Neural crest cell (in vitro differentiated cells): ENCODE measurements at places on chromosomes 4 and X. TPM values are rescaled to one million over a fixed set of nuclear protein-coding genes. Genes with fewer than 3 reads are reported as not detected.

- H3K27ac ChIP-seq, result no peak overlapping the region
- H3K4me3 ChIP-seq, result no peak overlapping the region
- H3K4me1 ChIP-seq, result no peaks in the 10 kb centered on the region
- no peaks in the 10 kb centered on the region for H3K27me3 ChIP-seq
Measured at GRCh38 chrX:129706400-129707072, 32.2 kb upstream of the XPNPEP2 start.

GRCh38 chr4:20773144-20773997 is 73.1 kb downstream of the PACRGL start:
- H3K36me3 ChIP-seq, result no peaks in the 10 kb centered on the region
- H3K4me1 ChIP-seq, result peaks cover 4% of the 10 kb centered on the region
- no peak overlapping the region for H3K27ac ChIP-seq
- H3K4me3 ChIP-seq, result no peak overlapping the region

DNA sequence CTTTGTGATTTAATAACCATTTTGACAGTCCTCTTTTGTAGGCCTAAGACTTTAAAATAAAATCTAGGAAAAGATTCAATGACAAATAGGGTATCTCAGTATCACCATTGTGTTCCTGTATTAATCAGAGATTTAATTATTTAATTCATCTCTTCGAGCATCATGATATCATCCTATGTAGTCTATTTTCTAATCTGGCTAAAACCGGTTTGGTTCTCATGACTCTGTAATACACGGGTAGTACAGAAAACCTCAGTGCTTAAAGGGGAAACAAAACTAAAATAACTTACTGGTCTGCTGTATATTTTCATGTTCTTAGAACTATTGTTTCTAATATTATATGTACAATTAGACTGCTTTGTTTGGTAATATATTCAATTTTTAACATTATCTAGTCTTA is 23.7 kb upstream of the FBXW7 start:
- H3K27ac ChIP-seq, result no peak overlapping the region
- no peak for DNase-seq
- no peaks in the 10 kb centered on the region for H3K27me3 ChIP-seq
- no peak overlapping the region for H3K4me3 ChIP-seq
- H3K4me1 ChIP-seq, result no peaks in the 10 kb centered on the region

GRCh38 chr4:76556452-76556851 is 121.4 kb downstream of the SHROOM3 start:
- peaks cover 3% of the 10 kb centered on the region for H3K36me3 ChIP-seq
- peaks cover 44% of the 10 kb centered on the region for H3K4me1 ChIP-seq
- no peak overlapping the region for H3K27ac ChIP-seq
- no peak overlapping the region for H3K4me3 ChIP-seq
- DNase-seq, result no peak

DNA sequence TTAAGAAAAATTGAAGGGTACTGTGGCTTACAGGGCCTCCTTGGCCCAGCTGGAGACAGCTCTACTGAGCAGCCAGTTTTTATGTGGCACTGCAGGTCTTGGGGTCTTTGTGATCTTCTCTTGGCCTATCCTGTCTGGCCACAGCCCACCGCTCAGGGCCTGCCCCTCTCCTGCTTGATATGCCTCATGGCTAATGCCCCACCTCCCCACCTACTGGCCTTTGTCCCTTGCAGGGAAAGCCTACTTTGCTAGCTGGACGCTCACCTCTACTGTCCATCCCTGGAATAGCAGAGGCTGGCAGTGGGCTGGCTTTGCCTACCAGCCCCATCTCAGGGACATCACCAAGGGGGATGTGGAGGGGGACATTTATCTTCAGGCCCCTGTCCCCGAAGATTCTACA is 134.1 kb downstream of the PJA1 start:
- no peak for DNase-seq
- H3K4me1 ChIP-seq, result peaks cover 6% of the 10 kb centered on the region
- H3K4me3 ChIP-seq, result no peak overlapping the region

GRCh38 chrX:153967536-153968224 is 3.9 kb downstream of the HCFC1 start:
- H3K27me3 ChIP-seq, result peaks cover 7% of the 10 kb centered on the region
- H3K27ac ChIP-seq, result peak overlapping the region; percentile 81
- no peak for DNase-seq
- H3K4me1 ChIP-seq, result peaks cover 32% of the 10 kb centered on the region
- H3K36me3 ChIP-seq, result peaks cover 9% of the 10 kb centered on the region
- H3K4me3 ChIP-seq, result peak overlapping the region; percentile 98

- no peak overlapping the region for H3K4me3 ChIP-seq
- no peaks in the 10 kb centered on the region for H3K27me3 ChIP-seq
- peaks cover 5% of the 10 kb centered on the region for H3K36me3 ChIP-seq
- H3K27ac ChIP-seq, result no peak overlapping the region
- peak; percentile 62 for DNase-seq
- peaks cover 5% of the 10 kb centered on the region for H3K4me1 ChIP-seq
Measured at GRCh38 chrX:22081475-22082092, 49.5 kb downstream of the PHEX start.

DNA sequence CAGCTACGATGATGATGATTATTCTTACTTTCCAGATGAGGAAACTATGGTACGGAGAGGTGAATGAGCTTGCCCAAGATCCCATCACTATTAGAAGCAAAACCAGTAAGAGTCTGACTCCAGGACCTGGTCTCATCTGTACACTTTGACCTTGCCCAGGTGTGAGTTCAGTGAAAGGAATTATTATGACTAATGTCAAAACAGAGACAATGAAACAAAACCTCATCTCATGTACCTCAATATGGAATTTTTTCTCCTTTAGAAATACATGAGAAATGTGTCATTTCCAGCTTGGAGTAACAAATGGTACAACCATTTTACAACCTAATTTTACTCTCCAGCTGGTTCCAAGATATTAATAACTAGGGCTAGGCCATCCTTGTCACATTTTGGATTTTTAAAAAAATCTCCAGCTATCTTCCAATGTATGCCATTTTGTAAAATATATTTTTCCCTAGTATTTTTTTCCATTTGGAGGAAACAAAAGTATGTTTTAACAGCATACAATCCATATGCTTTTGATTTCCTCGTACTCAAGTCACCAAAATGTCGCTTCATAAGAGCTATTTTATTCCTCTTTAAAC is 213.8 kb downstream of the PTTG2 start:
- no peaks in the 10 kb centered on the region for H3K36me3 ChIP-seq
- H3K4me1 ChIP-seq, result peaks cover 6% of the 10 kb centered on the region
- no peak overlapping the region for H3K4me3 ChIP-seq
- DNase-seq, result no peak

- H3K4me3 ChIP-seq, result no peak overlapping the region
- no peaks in the 10 kb centered on the region for H3K27me3 ChIP-seq
- peaks cover 26% of the 10 kb centered on the region for H3K36me3 ChIP-seq
- H3K27ac ChIP-seq, result peak overlapping the region; percentile 60
- DNase-seq, result no peak
Measured at GRCh38 chrX:51852096-51852495, 41.3 kb upstream of the MAGED1 start.

DNA sequence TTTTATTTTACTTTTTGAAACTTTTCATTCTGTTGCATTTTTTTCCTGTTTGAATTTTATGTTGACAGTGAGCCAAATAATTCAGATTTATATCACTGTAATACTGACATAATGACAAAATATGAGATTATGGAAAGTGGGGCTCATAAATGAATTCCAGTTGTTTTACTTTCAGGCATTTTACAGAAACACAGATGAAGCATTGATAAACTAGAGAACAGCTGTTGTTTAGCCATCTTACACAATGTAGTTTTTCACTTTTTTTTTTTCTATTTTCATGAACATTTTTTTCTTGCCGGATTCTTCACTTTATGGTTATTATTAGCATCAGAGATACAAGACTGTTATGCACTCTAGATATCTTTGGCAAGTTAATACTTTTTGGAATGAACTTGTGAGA is 91.7 kb upstream of the PAQR3 start:
- no peaks in the 10 kb centered on the region for H3K27me3 ChIP-seq
- H3K4me3 ChIP-seq, result no peak overlapping the region
- H3K4me1 ChIP-seq, result no peaks in the 10 kb centered on the region
- no peaks in the 10 kb centered on the region for H3K36me3 ChIP-seq
- H3K27ac ChIP-seq, result no peak overlapping the region
- DNase-seq, result no peak

- DNase-seq, result no peak
- no peak overlapping the region for H3K27ac ChIP-seq
- H3K4me3 ChIP-seq, result no peak overlapping the region
- peaks cover 4% of the 10 kb centered on the region for H3K4me1 ChIP-seq
Measured at GRCh38 chr4:135244696-135245095, 1043.1 kb upstream of the PABPC4L start.

DNA sequence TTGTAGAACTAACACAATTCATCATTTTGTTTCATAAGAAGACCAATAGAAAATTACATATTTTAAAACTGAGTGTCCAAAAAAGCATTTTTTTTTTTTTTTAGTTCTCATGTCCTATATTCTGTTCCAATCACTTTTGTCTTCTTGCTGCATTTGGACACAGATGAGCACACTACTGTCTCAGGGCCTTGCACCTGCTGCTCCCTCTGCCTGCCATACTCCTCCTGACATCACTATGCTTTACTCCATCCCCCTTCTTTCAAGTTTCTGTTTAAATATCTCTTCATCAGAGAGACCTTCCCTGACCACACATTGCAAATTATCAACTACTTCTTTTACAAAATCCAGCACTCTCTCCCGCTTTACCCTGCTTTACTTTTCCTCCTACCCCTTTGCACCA is 230.7 kb upstream of the GK2 start:
- no peaks in the 10 kb centered on the region for H3K36me3 ChIP-seq
- DNase-seq, result no peak
- no peak overlapping the region for H3K27ac ChIP-seq
- no peaks in the 10 kb centered on the region for H3K4me1 ChIP-seq
- no peak overlapping the region for H3K4me3 ChIP-seq

GRCh38 chr4:125719987-125720386 is 405.2 kb downstream of the FAT4 start:
- H3K4me3 ChIP-seq, result no peak overlapping the region
- peaks cover under 1% of the 10 kb centered on the region for H3K4me1 ChIP-seq
- H3K27me3 ChIP-seq, result no peaks in the 10 kb centered on the region
- H3K27ac ChIP-seq, result no peak overlapping the region
- no peak for DNase-seq

Gene TMPRSS11E
- total RNA-seq, result not detected in 2 replicates

Gene CXorf38
- 7.1 and 7.8 TPM in 2 replicates for total RNA-seq

Gene TNIP3
- total RNA-seq, result not detected in 2 replicates

Gene HELT
- total RNA-seq, result not detected in 2 replicates

Gene SLITRK4
- 2.0 and 2.7 TPM in 2 replicates for total RNA-seq

Gene MPP1
- total RNA-seq, result 12.7 and 13.2 TPM in 2 replicates

Gene PLAC8
- total RNA-seq, result 0.40 and 0.57 TPM in 2 replicates
